Dermis blood vessel endothelial cell (primary cell): ENCODE measurements at places on chromosomes 3 and 15.

DNA sequence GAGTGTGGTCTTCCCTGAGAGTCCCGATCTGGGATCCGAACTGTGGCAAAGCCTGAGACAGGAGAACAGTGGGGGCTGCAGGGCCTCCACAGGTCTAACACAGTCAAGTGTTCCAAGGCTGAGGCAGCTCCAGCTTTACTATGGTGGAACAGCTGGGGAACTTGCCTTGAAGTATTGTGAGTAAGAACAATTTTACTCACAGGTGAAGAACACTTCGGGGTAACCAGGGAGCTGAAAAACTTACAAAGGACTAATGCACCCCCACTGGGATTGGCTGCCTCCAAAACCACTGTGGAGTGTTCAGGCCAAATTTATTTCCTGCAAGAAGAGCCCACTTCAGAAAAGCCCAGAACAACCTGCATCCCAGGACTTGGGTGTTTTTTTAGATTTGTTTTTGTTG lies 25.4 kb downstream of the ZIC4 start:
- DNase-seq = no peak

DNA sequence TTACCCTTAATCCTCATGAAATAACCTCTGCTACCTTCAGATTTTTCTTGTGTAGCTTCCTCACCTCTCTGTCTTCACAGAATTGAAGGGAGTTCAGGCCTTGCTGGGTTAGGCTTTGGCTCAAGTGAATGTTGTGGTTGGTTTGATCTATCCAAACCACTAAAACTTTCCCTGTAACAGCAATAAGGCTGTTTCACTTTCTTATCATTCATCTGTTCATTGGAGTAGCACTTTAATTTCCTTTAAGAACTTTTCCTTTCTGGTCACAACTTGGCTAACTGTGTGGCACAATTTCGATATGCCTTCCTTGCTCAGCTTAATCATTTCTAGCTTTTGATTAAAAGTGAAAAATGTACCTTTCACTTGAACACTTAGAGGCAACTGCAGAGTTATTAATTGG lies 129.8 kb downstream of the NR1I2 start:
- DNase-seq = no peak

- DNase-seq = no peak
These were observed 302.2 kb upstream of the TPM1 start for GRCh38 chr15:62740141-62741004.

DNA sequence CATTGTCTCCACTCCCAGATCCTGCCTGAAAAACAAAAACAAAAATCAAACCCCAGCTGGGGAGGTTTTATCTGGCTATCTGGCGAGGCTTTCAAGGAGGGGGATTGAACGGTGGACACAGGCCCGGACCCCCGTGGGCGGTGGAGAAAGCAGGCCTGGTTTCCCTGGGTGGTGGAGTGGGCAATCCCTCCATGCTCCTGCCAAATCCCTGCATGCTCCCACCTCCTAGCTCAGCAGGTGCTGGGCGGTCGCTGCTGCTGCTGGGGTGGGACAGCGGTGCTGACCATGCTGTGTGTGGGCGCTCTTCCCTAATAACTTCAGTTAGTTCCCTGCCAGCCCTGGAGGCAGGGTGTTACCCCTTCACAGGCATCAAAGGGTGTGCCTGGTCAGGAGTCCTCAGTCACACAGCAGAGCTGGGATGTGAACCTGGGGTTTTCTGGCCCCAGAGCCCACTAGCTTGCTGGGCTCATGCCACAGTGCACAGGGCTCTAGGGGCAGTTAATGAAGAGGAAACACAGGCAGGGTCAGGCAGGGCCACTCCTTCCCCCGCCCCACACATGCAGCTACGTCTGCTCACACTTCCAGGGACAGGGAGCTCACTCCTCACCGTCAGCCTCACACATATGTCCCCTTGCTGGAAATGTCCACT lies 15.9 kb upstream of the PLXND1 start:
- peak; percentile 62 for DNase-seq

DNA sequence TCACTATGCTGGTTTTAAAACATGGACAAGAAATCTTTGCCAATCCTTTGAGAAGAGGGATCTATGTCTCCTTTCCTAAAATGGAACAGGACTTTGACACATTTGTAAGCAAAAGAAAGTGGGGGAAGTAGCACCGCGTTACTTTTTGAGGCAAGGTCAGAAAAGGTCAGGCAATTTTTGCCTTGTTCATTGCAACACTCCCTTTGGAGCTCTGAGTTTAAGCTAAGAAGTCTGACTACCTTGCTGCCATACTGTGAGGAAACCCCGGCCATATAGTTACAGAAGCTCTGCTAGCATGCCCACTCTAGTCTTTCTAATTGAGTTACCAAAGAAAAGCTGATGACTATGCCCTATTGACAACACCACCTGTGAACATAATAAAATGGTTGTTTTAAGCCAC lies 1.4 kb downstream of the FAM227B start:
- no peak for DNase-seq

- no peak for DNase-seq
These were observed 537.6 kb downstream of the FOXP1 start for GRCh38 chr3:71045917-71046282.

DNA sequence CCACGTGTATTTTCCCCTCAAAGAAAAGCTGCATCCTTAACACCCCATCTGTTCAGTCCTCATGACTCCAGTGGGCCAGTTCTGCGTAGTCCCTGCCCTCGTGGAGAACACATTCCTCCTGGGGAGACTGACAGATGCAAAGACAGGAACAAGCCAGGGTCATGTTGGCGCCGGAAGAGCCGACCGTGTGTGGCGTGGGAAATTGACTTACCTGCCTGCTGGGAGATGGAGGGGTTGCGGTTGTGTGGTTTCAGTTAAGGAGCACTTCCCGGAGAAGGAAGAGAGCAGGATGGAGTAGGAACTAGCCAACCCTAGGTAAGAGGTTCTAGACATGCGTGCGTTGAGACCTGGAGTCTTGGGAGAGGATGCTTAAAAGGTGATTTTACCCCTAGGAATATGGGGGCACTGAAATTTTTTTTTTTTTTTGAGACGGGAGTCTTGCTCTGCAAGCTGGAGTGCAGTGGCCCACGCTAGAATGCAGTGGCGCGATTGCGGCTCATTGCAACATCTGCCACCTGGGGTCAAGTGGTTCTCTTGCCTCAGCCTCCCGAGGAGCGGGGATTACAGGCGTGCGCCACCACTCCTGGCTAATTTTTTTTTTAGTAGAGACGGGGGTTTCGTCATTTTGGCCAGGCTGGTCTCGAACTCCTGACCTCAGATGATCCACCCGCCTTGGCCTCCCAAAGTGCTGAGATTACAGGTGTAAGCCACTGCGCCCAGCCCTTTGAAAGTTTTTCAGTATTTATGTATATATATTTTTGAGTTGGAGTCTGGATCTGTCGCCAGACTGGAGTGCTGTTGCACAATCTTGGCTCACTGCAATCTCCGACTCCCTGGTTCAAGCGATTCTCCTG lies 1.4 kb downstream of the VHL start:
- DNase-seq = peak; percentile 35

GRCh38 chr15:56366211-56366610 lies 985 bp downstream of the TEX9 start:
- no peak for DNase-seq

DNA sequence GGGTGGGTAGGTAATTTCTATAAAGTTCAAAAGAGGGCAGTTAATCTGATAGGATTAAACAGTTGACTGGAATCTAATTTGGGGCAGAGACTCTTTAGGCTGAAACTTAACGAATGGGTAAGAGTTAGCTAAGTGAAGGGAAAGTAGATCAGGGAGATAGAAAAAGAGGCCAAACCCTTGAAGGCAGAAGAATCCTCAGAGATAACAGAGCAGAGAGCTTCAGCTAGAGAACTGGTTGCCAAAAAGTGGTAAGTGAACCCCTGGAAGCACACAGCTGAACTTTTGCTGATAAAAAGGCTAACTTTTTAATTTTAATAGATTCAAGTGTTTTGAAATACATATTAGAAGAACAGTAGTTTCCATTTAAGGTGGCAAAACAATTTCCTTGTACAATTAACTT lies 99.2 kb downstream of the FHIT start:
- DNase-seq = no peak

GRCh38 chr3:32322311-32322710 lies 69.3 kb upstream of the CMTM7 start:
- no peak for DNase-seq

DNA sequence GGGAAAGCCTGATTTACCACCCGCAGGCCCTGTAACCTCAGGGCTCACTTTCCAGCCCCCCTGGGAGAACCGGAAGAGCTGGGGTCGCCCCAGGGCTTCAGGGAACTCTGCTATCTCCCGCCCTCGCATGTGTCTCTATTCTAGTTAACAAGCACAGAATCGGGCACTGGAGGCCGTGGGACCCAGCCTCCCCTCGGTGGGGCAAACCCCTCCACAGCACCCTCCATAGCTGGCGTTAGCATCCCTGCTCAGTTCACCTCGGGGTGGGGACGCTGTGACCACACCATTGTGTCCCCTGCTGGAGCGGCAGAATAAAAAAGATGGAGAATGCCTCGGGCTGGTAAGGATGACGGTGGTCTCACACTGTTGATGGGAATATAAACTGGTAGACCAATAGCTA lies 3.5 kb upstream of the LRRC15 start:
- DNase-seq = no peak

GRCh38 chr3:67883766-67884165 lies 229.4 kb upstream of the SUCLG2 start:
- DNase-seq = no peak

- no peak for DNase-seq
These were observed 36.2 kb downstream of the FEM1B start for GRCh38 chr15:68313501-68314410.

DNA sequence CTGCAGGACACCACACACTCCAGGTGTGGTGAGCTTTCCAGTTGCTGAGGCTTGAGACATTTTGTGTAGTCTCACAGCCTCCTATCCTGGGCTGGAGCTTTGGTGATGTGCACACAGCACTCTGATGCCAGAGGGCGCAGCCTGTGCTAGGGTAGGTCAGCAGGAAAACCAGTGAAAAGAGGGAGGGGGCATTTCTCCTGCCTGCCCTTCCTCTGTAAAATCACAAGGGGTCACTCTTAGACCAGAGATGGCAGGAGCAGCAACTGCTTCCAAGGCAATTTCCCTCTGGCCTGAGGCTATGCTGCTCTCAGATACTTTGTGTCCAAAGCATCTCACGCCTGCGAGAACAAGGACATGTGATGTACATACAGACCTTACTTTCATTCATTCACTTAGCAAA lies 16.5 kb upstream of the MUSTN1 start:
- peak; percentile 65 for DNase-seq

GRCh38 chr3:104452697-104453096 lies 914.0 kb upstream of the ALCAM start:
- no peak for DNase-seq
